ENCODE measurements at places on chromosomes 6 and 20.

DNA sequence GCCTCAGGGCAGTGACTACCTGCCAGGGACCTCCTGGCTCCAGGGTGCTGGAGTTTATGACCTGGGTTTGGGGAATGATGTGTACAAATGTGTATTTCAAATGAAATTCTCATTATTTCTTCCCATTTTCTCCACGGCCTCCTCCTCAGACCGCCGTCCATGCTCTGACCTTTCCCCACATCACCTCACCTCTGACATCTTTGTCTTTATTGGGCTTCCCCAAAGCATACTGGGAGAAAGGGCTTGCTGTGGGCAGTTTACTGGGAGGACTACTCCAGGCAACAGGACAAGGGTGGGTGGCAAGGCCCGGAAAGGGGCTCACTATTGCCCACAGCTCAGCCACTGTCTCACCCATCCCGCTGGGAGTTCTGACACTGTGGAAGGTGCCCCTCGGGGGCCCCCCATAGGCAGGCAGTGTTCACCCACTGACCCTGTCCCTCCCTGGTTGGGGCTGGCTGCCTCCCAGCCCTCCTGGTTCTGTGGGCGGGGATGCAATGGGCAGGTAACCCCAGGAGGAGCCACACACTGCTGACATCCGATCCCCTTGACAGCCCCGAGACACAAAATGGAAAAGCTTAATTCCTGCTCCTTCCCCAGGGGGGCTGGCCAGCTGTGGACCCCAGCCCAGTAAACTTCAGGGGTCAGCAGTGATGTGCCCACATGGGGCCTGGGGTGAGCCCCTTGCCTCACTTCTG is 39.8 kb upstream of the CST7 start:
- no peak for DNase-seq

DNA sequence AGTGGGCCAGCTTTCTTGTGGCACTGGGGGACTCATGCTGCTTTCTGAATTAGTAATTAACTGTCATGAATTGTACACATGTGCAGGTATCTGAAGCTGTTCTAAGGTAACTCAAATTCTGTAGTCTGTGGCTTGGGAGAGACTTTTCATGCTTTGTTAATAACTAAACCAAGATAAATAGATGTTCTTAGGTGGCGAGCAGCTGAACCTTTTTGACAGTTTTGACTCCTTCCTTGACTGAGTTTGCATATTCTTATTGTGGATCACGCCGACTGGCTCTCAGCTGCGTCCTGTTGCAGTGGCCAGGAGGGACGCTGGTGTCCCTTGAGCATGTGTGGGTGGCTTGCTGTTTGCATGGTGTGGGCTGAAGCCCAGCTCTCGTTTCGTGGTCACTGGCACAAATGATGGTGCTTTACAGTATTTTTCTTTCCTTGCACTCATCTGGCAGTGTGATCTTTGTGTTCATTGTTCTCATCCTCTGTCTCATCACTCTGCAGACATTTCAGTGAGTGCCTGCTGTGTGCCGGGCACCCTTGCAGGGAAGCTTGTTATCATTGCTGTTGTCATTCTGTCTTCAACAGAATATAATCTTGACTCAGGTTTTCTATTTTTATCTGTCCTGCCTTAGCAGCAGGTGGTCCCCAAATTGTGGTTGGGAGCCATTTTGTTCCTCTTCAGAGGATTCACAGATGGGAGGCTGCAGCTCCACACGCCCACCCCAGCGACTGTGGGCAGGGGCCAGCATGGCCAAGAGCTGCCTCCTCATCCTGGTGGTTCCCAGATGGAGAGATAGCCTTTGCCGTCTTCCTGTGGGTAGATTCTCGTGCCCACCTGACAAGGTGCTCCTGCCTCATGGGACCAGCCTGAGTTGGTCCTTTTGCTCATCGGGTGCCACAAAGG is 39.6 kb downstream of the DUSP22 start:
- no peak for DNase-seq

DNA sequence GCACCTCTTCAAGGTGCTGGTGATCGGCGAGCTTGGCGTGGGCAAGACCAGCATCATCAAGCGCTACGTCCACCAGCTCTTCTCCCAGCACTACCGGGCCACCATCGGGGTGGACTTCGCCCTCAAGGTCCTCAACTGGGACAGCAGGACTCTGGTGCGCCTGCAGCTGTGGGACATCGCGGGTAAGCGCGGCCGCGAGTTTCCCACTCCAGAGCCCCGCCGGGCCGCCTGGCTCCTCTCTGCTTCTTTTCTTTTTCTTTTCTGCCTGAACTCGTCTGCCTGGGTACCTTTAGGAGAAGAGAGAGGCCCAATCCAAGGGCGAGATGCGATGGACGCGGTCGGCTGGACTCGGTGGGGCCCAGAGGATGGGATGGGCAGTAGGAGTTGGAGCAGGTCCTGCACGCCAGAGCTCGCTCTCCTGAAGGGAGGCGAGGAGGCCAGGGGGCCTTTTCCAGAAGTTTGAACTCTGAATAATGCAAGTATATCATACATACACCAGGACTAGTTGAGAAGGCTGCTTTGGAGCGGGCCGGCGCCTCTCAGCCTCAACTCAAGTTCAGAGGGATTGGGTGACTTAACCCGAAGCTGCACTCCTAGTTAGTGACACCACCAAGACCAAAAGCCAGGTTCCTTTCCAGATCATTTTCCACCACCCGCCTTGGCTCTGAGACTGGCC is 445 bp downstream of the RAB32 start:
- no peak for DNase-seq

- DNase-seq, result no peak
These were observed 55.2 kb upstream of the ASIP start for GRCh38 chr20:34185766-34186620.

GRCh38 chr6:40806256-40806864 is 219.2 kb upstream of the LRFN2 start:
- no peak for DNase-seq

DNA sequence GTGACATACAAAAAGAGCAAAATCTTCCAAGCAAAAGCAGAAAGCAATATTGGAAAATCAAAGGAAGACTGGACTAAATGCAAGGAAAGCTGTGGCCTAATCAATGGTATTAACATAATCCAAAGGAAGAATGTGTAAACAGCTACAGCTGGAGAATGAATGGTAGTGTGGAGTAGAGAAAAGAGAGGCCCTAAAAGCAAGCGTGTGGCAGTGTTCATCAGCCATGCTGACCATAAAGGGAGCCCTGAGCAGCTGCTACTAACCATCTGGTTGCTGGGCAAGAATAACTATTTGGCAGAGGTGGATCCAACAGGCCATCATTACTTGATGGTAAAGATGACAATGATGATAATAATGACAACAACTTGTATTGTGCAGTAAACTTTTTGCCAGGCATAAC is 148.5 kb upstream of the BEND6 start:
- no peak for DNase-seq

GRCh38 chr6:138520463-138520862 is 21.2 kb upstream of the NHSL1 start:
- DNase-seq, result no peak

DNA sequence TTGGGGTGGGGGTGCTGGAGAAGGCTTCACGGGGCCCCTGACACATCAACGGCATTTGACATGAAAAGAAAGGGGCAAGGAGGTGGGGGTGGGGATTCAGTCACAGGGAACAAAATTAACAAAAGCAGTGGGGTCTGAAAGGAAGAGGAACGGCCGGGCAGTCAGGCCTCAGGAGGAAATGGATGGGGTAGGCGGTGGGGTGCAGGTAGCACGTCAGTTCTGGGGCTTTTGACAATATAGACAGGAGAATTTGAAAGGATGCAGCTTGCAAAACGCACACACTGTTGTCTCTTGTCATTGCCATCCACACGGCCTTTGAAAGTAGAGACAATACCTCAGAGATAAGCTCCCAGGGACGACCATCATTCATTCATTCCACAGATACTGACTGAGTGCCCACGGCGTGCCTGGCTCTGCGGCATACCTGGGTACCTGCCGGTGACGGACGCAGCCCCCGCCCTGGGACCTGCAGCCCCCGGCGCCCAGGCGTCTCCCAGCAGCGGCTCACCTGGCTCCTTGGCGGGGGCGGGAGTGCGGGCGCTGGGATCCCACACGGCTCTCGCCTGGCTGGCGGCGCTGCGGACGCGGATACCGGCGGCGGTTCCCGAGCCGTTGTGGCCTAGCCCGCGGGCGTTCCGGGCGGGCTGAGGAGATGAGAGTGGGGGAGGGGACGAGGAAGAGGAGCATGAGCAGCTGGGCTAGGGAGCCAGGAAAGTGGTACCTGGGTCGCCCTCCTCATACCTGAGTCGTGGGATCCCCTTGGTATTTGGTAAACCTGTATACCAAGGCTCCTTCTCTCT is at the start of gene SLC26A8:
SLC26A8 (minus strand) TSS at position 646 of the 800 bp plus-strand sequence. CDS start 4,934 bp downstream, outside the sequence.
- no peak for DNase-seq

GRCh38 chr20:25081730-25082497 is at the start of gene VSX1:
Gene VSX1, minus strand, starts transcription at chr20:25082141. Its CDS starts 45 bp downstream, at chr20:25082096.
- no peak for DNase-seq

DNA sequence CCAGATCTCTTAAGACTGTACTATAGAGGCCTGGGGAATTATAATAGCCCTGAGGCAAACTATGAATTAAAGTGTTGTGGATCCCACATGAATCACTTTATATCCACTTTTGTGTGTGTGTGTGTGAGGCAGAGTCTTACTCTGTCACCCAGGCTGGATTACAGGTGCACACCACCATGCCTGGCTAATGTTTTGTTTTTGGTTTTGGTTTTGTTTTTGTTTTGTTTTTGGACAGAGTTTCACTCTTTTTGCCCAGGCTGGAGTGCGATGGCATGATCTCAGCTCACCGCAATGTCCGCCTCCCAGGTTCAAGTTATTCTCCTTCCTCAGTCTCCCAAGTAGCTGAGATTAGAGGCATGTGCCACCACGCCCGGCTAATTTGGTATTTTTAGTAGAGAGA is 32.2 kb upstream of the MICB start:
- DNase-seq, result no peak

- no peak for DNase-seq
These were observed 39.2 kb upstream of the LTV1 start for GRCh38 chr6:143803769-143804568.

- no peak for DNase-seq
These were observed 97.7 kb downstream of the RFX6 start for GRCh38 chr6:116974526-116975316.

DNA sequence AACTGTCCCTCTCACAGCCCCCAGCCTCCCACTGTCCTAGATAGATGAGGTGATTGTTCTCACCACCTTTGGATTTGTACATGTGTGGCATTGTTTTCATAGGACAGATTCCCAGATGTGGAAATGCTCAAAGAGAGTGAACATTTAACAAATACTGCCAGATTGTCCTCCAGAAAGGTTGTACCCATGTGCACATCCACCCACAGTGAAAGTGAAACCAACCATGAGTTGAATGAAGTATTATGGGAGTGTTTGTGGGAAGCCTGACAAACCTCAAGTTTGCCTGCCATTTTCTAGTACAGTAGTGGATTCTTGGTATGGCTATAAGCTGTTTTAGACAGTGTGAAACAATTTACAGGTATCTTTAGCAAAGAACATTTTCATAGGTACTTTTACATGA is 42.7 kb downstream of the ANKRD6 start:
- DNase-seq, result no peak

- no peak for DNase-seq
These were observed 17.4 kb upstream of the ARMC12 start for GRCh38 chr6:35719404-35719829.

DNA sequence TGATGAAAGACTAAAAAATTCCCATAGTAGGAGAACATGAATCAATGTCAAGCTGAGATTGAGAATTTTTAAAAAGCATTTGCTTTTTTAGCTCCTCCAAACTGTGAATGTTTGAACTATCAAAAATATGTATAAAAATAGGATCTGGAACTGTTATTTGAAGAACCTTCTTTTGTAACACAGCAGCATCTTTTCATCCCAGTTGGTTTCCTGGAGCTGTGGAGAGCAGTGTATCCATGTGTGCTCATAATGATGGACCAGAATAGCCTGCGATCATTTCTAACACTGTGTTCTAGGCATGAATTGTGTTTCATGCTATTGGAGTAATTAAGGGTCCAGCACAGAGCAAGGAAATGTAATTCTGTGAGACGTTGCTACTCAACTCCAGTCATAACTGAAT is 22.1 kb downstream of the MRAP2 start:
- DNase-seq, result no peak

DNA sequence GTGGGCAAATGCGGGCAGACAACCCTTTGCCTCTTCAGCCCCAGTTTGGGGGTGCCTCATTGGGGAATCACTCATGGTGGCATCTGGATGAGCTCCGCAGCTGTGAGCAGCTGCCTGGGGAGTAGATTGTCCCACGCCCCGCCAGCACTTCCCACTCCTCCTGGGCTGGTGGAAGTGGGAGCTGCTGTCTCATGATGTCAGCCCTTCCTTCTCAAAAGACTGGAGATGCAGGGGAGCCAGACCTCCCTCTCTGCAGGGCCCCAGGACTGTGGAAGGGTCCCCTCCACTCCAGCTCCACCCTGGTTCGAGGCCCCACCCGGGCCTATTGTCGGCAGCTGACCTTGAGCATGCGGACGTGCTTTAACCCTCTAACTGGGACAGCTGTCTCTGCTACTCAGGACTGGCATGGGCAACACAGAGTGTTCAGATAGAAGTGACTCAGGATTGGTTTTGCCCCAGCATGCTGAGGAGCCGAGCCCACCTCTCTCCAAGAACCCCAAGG is 2.0 kb downstream of the UNC93A start:
- DNase-seq, result no peak

DNA sequence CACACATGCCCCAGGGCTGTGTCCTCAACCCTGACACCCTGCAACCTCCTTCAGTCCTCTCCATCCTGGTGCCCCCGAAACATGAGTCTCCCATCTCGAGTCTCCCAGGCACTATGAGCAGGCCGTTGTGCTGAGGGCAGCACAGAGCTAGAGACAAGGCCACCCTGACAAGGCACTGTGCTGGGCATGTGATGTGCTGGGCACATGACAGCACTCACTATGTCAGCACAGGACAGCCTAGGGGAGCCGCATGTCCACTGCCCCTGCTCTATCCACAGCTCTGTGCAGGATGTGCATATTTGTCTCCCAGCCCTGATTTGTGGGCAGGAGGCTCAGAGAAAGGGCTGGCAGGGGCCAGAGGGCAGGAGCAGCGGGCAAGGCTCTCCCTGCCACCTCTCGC is 362.1 kb upstream of the AGPAT4 start:
- no peak for DNase-seq

GRCh38 chr6:6556738-6557503 is 31.6 kb upstream of the LY86 start:
- peak; percentile 33 for DNase-seq
